ENCODE measurements at places on chromosomes 12 and 14.

DNA sequence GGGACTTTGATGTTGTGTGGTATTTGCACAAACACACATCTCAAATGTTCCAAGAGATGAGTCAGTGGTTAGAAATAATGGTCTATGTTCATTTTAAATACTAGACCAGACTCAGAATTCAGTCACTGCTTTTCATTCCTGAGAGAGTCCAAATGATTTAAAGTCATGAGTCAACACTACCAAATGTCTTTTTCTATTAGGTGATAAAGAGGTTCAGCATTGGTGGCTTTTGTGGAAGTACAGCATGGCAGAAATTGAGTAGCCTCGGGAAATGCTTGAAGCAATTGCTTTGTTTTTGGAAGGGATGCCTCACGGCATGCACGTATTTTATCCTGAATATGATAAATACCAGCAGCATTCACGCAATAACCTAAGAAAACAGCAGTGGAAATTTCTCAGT is 115.7 kb downstream of the DIO2 start:
- no peak for DNase-seq

DNA sequence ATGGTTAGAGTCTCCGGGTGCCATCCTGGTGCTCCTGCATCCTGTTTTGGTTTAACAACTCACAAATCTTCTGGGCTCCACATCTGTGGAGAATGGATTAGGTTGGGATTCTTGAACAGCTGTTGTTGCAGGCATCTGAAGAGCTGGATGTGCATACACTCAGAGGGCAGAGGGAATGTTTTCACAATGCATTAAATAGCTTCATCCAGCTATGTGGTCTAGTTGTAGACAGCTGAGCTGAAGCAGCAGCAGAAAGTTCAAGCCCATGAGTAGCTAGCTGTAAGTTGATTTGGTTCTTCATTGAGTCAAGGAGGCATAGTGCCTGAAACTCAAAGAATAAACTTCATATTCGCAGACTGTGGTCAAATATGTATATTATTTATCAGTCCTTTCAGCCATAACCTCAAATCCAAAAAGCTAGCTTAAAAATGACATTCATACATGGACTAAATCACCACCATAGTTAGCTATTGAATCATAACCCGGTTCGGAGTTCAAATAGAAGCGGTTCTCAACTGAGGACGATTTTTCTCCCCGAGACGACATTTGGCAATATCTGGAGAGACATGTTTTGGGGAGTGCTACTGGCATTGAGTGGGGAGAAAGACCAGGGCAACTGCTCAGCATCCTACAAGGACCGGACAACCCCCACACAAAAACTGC is 858 bp upstream of the ANKRD13A start:
- no peak for DNase-seq

- no peak for DNase-seq
Measured at GRCh38 chr12:60194678-60195077, 598.8 kb downstream of the SLC16A7 start.

GRCh38 chr12:39047539-39048262 is 142.3 kb upstream of the CPNE8 start:
- no peak for DNase-seq

GRCh38 chr14:38490273-38490672 is 234.4 kb upstream of the CLEC14A start:
- no peak for DNase-seq

DNA sequence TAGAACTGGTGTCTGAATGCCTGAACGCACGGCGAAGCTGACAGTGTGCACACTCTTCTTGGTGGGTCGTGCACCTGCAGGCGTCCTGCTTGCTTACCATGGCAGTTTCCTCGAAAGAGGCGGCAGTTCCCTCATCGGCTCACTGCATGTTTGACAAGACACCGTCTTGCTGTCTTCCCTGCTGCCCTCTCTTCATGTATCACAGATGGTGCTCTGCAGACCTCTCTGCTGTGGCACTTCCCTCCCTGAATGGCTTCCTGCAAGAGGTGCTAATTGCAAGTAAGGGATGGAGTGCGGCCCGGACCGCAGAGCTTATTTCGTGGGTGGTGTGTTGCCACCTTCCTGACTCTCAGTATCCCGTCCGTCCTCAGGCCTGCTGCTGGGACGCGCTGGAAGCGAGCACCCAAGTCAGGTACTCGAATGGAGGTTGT is 156.7 kb upstream of the RTL1 start:
- no peak for DNase-seq

DNA sequence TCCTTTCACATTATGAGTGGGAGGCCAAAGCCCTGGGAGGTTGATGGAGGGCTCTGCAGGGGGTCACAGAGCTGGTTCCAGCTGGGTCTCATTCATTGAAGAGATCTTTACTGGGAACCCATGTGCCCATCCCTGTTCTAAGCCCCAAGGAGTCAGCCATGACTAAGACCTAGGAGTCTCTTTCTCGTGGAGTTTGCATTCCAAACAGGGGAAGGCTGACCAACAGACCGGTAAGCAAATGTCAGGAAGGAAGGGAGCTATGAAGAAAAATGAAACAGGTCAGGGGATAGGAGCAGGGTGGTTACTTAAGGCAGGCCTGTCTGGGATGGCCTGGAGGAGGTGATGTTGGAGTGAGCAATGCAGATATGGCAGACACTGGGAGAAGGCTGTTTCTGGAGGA is 31.5 kb downstream of the SYNDIG1L start:
- no peak for DNase-seq

DNA sequence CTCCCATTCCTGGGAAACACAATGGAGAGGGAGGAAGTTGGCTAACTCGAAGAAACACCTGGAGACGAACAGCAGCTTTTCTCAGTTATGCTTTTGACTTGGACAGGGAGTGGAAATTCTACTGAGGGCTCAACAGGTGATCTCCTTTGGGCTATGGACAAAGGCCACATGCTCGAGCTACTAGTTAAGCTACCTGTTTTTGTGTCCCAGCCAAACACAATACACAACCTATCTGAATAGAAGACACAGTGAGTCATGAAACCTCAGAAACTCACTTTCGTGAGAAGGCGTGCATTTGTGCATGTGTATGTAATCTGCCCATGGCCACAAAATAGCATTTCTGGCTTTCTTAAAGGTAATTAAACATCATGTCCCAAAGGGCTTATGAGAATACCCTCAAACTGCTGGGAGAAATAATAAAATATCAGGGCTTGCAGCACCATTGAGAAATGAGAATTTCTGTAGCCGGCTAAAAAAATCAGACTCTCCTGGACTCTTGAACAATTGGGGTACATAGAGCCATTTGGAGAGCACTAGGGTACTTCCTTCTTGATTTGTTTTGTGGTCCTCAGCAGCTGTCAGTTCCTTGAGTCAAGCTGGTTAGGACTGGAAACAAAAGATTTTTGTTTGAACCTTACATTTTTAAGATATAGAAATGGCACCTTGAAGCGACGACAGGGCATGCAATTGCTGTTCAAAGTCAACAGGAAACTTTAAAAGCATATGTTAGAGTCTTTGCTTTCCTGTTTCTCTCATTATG is 85.5 kb upstream of the PTHLH start:
- DNase-seq = no peak

DNA sequence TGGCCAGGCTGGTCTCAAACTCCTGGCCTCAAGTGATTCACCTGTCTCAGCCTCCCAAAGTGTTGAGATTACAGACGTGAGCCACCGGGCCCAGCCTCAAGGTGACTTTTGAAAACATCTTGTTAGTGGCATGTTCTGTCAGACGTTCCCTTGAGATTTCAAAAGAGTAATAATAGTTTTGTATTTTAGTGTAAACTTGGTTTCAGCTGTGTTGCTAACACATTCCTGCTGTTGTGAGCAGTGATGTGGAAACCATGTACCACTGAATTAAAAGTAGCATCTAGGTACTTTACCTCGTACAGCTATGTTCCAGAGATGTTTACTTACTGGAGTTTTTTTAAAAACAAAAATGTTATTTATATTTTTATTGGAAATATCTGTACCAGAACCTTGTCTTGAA is 111.3 kb downstream of the AEBP2 start:
- DNase-seq = no peak

DNA sequence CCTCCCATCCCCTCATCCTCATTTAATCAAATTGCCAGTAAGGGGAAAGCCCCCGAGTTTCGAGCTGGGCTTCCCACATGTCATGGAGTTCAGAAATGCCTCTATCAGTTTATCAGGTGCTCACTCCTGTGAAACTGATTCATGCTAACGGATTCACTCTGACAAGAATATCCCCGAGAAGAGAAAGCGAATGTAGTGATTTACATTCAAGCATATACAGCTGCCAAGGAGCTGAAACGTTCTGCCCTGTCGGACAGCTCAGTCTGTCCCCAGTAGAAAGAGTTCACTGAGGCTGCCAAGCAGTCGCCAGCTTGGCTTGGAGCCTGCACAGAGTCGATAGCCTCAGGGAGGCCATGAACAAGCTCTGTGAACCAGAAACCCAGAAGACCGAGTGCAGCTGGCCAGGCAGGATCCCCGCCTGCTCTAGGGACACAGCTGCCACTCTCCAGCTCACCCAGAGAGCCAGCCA is 88.4 kb downstream of the TMCC3 start:
- DNase-seq = no peak

- DNase-seq = no peak
Measured at GRCh38 chr12:94174576-94174975, 26.2 kb downstream of the PLXNC1 start.

DNA sequence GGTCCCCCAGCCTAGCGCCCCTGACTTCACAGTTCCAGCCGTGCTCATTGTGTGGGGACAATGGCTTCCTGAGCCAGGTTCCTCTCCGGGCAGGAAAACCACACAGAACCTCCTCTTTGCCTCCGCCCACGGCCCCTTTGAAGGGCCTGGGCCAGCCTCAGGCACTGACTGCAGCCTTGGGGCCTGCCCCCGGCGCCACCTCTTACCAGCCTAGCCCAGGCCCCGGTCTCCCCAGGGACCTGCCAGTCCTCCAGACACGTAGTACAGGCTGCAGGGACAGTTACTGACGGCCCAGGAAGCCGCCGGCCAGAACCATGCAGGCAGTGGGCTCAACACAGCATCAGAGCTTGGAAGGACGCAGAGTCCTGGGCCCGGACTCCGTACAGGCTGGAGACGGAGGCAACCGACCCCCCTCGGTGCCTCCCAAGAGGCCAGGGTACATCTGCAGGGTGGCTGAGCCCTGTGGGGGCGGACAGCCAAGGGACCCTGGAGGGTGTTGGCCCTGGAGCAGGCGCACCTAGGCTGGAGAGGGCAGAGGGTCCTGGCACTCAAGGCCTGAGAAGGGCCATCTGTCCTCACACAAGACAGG is 20.9 kb upstream of the NUDT14 start:
- no peak for DNase-seq

DNA sequence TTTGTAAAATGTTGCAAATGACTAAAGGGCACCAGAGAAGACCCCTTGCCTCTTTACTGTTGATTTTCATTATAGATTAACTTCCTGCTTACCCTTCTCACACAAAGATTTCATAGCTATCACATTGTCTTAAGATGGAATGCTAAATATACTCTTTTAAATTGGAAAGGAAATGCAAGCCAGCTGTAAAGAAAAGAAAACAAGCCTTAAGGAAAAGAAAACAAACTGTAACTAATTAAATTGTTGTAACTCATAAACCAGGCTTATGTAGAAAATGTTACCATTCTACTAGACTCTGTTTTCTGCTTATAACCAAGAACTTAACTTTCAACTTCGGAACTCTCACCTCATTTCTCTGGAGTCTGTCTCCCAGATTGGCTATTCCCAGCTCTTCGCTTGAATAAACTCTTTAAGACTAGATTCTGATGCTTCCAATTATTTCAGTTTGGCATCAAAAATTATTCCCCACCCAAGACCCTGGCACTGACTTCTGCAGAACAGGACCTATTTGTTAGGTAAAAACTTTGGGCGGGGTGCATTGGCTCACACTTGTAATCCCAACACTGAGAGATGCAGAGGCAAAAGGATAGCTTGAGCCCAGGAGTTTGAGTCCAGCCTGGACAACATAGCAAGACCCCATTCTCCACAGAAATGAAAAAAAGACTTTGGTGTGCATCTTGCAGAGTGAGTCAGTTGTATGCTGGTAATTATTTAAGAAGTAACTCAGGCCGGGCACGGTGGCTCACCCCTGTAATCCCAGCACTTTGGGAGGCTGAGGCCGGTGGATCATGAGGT is 36.6 kb upstream of the CIT start:
- DNase-seq = no peak

DNA sequence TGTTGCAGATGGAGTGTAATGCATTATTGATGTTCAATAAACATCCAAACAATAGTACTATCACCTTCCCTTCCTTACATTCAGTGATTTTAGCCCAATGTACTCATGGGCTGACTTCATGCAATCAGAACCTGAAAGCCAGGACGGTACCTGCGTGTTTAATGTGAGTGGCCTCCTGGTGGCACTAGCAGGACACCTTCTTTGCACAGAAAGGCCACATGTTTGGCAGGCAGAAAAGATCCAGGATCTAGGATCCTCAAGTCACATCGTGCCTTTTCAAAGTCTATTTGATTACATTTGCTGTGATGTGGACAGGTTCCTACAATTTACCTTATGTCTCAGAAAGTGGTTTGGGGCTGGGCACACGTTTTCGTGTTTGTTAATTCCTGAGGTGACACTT is 82.9 kb downstream of the NEDD1 start:
- DNase-seq = no peak

GRCh38 chr12:27733052-27733656 is 22.5 kb downstream of the MRPS35 start:
- DNase-seq = no peak

GRCh38 chr14:30210630-30211029 is 283.0 kb upstream of the PRKD1 start:
- no peak for DNase-seq

- no peak for DNase-seq
Measured at GRCh38 chr12:55467836-55468235, 2.1 kb downstream of the OR6C70 start.
